IMR-90 (cell line): ENCODE measurements at places on chromosomes 7 and 10. TPM values are rescaled to one million over a fixed set of nuclear protein-coding genes. Genes with fewer than 3 reads are reported as not detected.
A peak's percentile ranks its signal among the peaks of the same experiment; 100 is the strongest.

Gene CCDC136
- 15.1 and 18.0 TPM in 2 replicates for polyA plus RNA-seq

DNA sequence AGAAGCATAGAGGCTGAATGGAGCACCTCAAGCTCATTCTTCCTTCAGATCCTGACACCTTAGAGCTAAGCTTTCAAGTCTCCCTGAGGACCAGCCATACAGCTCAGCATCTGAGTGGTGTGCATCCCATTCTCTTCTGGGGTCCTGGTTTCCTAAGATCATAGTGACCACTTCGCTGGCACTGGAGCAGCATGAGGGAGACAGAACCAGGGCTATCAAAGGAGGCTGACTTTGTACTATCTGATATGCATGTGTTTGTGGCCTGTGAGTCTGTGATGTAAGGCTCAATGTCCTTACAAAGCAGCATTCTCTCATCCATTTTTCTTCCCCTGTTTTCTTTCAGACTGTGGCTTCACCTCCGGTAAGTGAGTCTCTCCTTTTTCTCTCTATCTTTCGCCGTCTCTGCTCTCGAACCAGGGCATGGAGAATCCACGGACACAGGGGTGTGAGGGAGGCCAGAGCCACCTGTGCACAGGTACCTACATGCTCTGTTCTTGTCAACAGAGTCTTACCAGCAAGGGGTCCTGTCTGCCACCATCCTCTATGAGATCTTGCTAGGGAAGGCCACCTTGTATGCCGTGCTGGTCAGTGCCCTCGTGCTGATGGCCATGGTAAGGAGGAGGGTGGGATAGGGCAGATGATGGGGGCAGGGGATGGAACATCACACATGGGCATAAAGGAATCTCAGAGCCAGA lies 31.0 kb downstream of the PRSS2 start:
- H3K27ac ChIP-seq, result no peak overlapping the region
- H3K4me3 ChIP-seq, result no peak overlapping the region
- H3K36me3 ChIP-seq, result no peaks in the 10 kb centered on the region

GRCh38 chr7:118252087-118252486 lies 27.6 kb downstream of the ANKRD7 start:
- no peaks in the 10 kb centered on the region for H3K4me1 ChIP-seq
- H3K4me3 ChIP-seq, result no peak overlapping the region
- no peak for DNase-seq

DNA sequence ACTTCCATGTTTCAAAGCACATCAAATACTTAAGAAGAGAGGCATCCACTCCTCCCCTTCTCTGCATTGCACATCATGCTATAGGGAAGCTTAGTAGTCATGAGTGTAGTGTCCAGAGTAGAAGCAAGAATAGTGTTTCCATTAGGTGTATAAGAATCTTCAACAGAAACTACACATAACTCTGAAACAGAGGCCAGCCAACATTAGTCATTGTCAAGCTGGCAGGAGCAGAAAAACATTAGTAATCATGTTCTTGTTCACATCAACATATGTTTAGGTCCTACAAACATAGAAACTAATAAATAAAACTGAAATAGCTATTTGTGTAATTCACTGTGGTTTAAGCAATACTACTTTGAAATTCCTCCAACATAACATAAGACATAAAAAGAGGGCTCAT lies 370.2 kb downstream of the PPP1R3A start:
- no peaks in the 10 kb centered on the region for H3K4me1 ChIP-seq
- H3K4me3 ChIP-seq, result no peak overlapping the region
- DNase-seq, result no peak
- no peaks in the 10 kb centered on the region for H3K36me3 ChIP-seq
- no peaks in the 10 kb centered on the region for H3K27me3 ChIP-seq
- H3K27ac ChIP-seq, result no peak overlapping the region

DNA sequence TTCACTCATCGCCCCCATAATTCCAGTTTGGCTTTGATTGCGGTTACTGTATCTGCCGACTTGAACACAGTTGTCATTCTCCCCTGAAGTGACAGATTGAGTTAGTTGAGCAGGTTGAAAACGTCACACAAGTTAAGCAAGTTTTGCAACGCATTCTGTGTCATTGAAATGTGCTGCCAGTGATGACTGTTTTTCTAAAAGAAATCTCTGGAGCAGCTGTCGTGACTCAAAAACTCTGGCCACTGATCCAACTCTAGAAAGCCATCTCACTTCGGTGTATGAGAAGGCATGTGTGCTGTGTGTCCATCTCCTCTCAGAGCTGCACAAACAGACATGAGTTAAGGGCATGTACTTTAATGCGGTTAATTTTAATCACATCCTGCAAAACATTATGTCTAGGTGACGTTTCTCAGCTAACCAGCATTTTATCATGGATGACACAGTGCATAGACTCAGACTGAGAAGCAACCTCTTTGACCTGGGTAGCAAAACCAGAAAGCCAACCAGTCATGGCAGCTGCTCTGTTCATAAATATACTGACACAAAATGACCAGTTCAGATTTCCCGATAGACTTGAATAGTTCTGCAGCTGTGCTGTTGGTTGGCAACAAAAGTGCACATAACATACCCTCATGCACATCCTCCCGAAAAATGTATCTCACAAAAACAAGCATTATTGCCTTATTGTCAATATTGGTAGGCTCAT lies 69.3 kb downstream of the CSTF2T start:
- no peaks in the 10 kb centered on the region for H3K36me3 ChIP-seq
- no peak overlapping the region for H3K4me3 ChIP-seq
- peak; percentile 75 for DNase-seq
- H3K27ac ChIP-seq, result no peak overlapping the region

- H3K4me1 ChIP-seq, result no peaks in the 10 kb centered on the region
- no peak for DNase-seq
- H3K36me3 ChIP-seq, result no peaks in the 10 kb centered on the region
- H3K27me3 ChIP-seq, result no peaks in the 10 kb centered on the region
- no peak overlapping the region for H3K27ac ChIP-seq
These were observed 99.7 kb upstream of the ZEB1 start for GRCh38 chr10:31219306-31219705.

GRCh38 chr10:31940839-31941653 lies 12.4 kb upstream of the ARHGAP12 start:
- no peaks in the 10 kb centered on the region for H3K27me3 ChIP-seq
- peak; percentile 95 for DNase-seq
- H3K4me3 ChIP-seq, result no peak overlapping the region
- no peak overlapping the region for H3K27ac ChIP-seq
- H3K36me3 ChIP-seq, result no peaks in the 10 kb centered on the region

Gene PIP
- polyA plus RNA-seq, result not detected in 2 replicates

Gene RAMP3
- polyA plus RNA-seq, result not detected in 2 replicates

Gene NPC1L1
- polyA plus RNA-seq, result 0.03 and 0.07 TPM in 2 replicates

DNA sequence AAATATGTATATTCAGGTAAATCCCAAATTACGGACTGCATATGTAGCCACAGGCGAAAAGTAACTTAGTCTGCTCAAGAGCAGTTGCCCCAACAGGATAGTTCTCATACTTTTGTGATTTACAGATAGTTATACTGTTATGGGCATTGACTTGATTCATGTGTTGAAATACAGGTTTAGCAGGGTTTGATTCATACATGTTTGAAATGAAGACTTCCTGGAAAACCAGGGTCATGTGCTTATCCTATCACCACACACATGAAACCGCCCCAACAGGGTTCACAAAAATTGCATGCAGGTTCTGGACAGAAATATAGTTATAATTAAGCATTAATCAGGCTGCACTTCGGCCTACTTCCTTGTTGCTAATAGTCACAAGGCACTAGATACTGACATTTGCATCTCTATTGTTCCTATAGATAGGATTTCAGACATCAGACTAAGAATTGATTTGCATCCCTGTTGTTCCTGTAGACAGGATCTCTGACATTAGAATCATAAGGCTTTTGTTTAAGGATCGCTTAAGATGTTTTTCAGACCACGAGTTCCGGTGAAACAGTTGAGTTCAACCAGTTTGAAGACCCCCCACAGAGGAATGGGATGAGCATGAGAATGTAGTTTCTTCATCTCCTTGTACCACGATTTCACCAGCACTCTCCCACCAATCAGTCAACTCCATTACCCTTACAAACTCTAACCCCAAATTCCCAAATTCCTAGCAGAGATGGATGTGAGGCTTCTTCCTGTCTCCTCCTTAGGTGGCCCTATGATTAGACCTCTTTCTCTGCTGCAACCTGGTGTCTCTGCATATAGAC lies 2.0 kb upstream of the ZNF398 start:
- H3K27ac ChIP-seq, result no peak overlapping the region
- no peaks in the 10 kb centered on the region for H3K27me3 ChIP-seq
- 0 out of 2 replicates have a peak, but pooled peaks cover 2% of the 10 kb centered on the region for H3K4me1 ChIP-seq
- no peaks in the 10 kb centered on the region for H3K36me3 ChIP-seq
- no peak for DNase-seq

Gene SLC26A5
- not detected in 2 replicates for polyA plus RNA-seq

GRCh38 chr7:115226410-115226809 lies 304.5 kb downstream of the MDFIC start:
- no peak for DNase-seq
- no peaks in the 10 kb centered on the region for H3K27me3 ChIP-seq
- H3K4me3 ChIP-seq, result no peak overlapping the region
- no peak overlapping the region for H3K27ac ChIP-seq
- no peaks in the 10 kb centered on the region for H3K36me3 ChIP-seq

GRCh38 chr7:43791665-43792064 lies 33.2 kb downstream of the BLVRA start:
- DNase-seq, result peak; percentile 11
- no peak overlapping the region for H3K4me3 ChIP-seq
- H3K27ac ChIP-seq, result no peak overlapping the region
- H3K36me3 ChIP-seq, result peaks cover 17% of the 10 kb centered on the region

DNA sequence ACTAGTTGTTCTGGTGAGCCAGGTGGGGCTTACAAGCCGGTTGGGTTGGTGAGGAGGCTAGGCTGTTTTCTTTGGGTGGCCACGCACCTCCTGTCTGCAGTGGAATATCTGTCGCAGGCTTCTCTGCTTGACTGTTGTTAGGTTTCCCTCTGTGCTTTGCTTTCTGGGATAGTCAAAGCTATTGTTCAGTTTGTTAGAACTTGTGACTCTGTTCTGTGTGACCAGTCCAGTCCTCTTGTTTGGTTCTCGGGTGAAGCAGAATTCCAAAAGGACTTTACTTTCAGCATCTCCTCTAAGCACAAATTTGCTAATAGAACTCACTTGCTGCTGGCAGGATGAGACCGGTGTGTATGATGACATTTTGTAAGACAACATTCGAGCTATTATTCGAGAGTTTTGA lies 105.3 kb downstream of the CREB5 start:
- no peak overlapping the region for H3K27ac ChIP-seq
- no peak for DNase-seq
- no peaks in the 10 kb centered on the region for H3K4me1 ChIP-seq
- H3K4me3 ChIP-seq, result no peak overlapping the region
- no peaks in the 10 kb centered on the region for H3K36me3 ChIP-seq

Gene DNTT
- not detected in 2 replicates for polyA plus RNA-seq

Gene IGFBP3
- polyA plus RNA-seq, result 601 and 692 TPM in 2 replicates

Gene HOXA7
- polyA plus RNA-seq, result 1.7 TPM in 2 replicates

- no peaks in the 10 kb centered on the region for H3K36me3 ChIP-seq
- no peaks in the 10 kb centered on the region for H3K27me3 ChIP-seq
- H3K27ac ChIP-seq, result no peak overlapping the region
- DNase-seq, result no peak
- H3K4me1 ChIP-seq, result peaks cover 3% of the 10 kb centered on the region; the same call in 1 of the 2 replicates
These were observed 974.5 kb downstream of the LRMDA start for GRCh38 chr10:76405922-76406321.

DNA sequence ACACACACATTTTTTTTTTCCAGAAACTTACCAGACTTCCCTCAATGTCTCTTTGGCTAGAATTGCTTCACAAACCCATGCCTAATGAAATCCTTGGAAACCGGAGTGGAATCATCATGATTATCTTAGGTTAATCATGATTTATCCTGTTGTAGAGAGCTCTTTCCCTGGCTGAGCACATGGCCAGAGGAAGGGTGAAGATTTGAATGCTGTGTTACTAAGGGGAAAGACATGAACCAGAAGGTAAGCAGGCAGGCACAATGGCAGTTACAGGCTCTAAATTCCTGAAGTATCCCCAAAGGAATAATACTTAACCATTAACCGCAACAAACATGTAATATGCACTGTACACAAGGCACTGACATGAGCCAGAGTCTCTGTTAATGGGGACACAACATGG lies 4.1 kb upstream of the RNF148 start:
- no peak for DNase-seq
- H3K36me3 ChIP-seq, result no peaks in the 10 kb centered on the region
- H3K27me3 ChIP-seq, result no peaks in the 10 kb centered on the region

GRCh38 chr10:132363921-132364593 lies 32.1 kb downstream of the LRRC27 start:
- H3K27me3 ChIP-seq, result no peaks in the 10 kb centered on the region
- peaks cover 9% of the 10 kb centered on the region; the same call in 1 of the 2 replicates for H3K36me3 ChIP-seq
- no peak overlapping the region for H3K27ac ChIP-seq
- no peak overlapping the region for H3K4me3 ChIP-seq
- DNase-seq, result no peak

DNA sequence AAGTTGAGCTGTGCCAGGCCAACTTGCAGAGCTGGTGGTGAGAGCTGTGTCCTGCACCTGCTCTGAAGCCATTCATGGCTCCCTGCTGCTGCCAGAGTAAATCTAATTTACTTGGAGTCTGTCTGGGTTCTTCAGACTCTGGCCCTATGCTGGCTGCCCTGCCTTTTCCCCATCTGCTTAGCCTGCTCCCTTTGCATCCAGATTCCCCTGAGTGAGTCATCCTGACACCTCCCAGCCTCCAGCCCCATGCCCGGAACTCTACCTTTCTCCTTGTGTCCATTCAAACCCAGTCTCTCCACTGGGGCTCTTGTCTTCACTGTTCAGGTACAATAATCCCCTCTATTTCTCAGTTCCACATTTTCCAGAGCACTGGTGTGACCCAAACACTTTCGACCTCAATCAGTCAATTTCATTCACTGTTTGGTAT lies 434.4 kb upstream of the ZMIZ1 start:
- H3K27me3 ChIP-seq, result peaks cover 30% of the 10 kb centered on the region
- no peaks in the 10 kb centered on the region for H3K36me3 ChIP-seq
- DNase-seq, result peak; percentile 45
- no peak overlapping the region for H3K27ac ChIP-seq
- no peak overlapping the region for H3K4me3 ChIP-seq

Gene AGR2
- not detected in 2 replicates for polyA plus RNA-seq

GRCh38 chr7:134770676-134771075 lies 8.8 kb upstream of the CALD1 start:
- DNase-seq, result no peak
- peaks cover 14% of the 10 kb centered on the region for H3K4me1 ChIP-seq
- no peaks in the 10 kb centered on the region for H3K36me3 ChIP-seq
- no peak overlapping the region for H3K27ac ChIP-seq
- no peaks in the 10 kb centered on the region for H3K27me3 ChIP-seq
- H3K4me3 ChIP-seq, result no peak overlapping the region

Gene NPFFR1
- not detected in 2 replicates for polyA plus RNA-seq

GRCh38 chr10:122143238-122143841 lies 127.8 kb upstream of the BTBD16 start:
- H3K4me3 ChIP-seq, result no peak overlapping the region
- no peak overlapping the region for H3K27ac ChIP-seq
- H3K36me3 ChIP-seq, result no peaks in the 10 kb centered on the region
- H3K27me3 ChIP-seq, result no peaks in the 10 kb centered on the region
- peaks cover 26% of the 10 kb centered on the region for H3K4me1 ChIP-seq

GRCh38 chr7:15837306-15837950 lies 150.9 kb upstream of the MEOX2 start:
- DNase-seq, result no peak
- H3K27me3 ChIP-seq, result no peaks in the 10 kb centered on the region
- no peak overlapping the region for H3K4me3 ChIP-seq
- H3K4me1 ChIP-seq, result no peaks in the 10 kb centered on the region
- no peaks in the 10 kb centered on the region for H3K36me3 ChIP-seq
